Uterine smooth muscle cell (primary cell): ENCODE measurements at places on chromosomes 6 and 20. TPM values are rescaled to one million over a fixed set of nuclear protein-coding genes. Genes with fewer than 3 reads are reported as not detected.

Gene OR2J3
- total RNA-seq = not detected in 2 replicates

Gene C6orf15
- not detected in 2 replicates for total RNA-seq

Gene MAS1
- total RNA-seq = not detected in 2 replicates

Gene KHDC1L
- total RNA-seq = 0.50 TPM in 1 of 2 replicates, not detected in the other

Gene CDSN
- total RNA-seq = not detected in 2 replicates
